ENCODE measurements at places on chromosomes 1 and 21.

GRCh38 chr1:43232074-43232473 lies 37.7 kb upstream of the TMEM125 start:
- DNase-seq, result no peak

DNA sequence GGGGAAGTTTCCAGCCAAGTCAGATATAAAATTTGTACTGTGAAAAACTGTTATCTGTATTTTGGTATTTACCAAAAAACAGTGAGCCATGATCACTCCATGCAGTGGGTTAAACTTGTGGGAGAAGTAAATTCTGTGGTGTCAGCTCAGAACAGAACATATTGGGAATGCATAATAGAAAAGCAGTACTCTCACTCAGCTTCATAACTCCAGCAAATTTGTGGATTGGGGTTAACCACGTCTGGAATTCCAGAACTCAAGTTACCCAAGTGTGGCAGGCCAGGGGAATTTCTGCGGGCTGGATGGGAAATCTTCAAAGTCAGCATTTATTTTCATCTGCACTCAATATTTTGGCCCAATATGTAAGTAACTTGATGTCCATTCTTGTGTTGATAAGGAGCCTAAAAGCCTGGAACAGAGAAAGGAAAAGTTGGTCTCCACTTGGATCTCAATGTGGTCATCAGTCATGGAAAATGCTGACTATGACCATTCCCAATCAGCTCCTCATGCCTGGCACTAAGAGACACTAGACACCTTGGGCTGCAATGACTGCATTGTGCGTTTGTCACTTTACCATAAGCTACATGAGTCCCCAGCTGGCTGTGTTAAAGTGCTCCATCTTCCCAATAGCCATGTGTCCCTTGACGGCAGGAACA lies 39.1 kb upstream of the ENAH start:
- no peak for DNase-seq

DNA sequence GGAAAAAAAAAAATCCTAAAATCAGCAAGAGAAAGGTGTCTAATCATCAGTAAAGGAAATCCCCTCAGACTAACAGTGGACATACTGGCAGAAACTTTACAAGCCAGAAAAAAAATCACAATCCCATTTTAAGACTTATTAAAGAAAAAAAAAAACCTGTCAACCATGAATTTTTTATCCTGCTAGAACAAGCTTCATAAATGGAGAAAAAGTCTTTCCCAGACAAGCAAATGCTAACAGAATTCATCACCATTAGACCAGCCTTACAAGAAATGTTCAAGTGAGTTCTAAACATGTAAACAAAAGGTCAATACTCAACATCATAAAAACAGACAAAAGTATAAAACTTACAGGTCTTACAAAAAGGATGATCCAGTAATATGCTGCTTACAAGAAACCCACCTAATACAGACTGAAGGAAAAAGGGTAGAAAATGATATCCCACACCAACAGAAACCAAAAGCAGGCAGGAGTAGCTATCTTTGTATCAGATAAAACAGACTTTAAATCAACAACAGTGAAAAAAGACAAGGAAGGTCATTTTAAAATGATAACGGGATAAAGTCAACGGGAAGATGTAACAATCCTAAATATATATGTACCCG lies 129.6 kb downstream of the EVI5 start:
- no peak for DNase-seq

- no peak for DNase-seq
These were observed 187.2 kb downstream of the NFIA start for GRCh38 chr1:61269602-61270001.

GRCh38 chr1:228367798-228368791 lies 38.5 kb downstream of the TRIM11 start:
- DNase-seq, result no peak
